ENCODE measurements at places on chromosomes 6 and 20.

- no peak for DNase-seq
Observed at GRCh38 chr6:105001063-105001462, 44.2 kb downstream of the LIN28B start.

GRCh38 chr6:28953039-28953584, 29.3 kb upstream of the TRIM27 start:
- peak; percentile 59 for DNase-seq

GRCh38 chr6:43948527-43949485, 178.4 kb downstream of the MRPL14 start:
- no peak for DNase-seq

GRCh38 chr20:33645396-33645795, 16.7 kb upstream of the C20orf144 start:
- DNase-seq = no peak

DNA sequence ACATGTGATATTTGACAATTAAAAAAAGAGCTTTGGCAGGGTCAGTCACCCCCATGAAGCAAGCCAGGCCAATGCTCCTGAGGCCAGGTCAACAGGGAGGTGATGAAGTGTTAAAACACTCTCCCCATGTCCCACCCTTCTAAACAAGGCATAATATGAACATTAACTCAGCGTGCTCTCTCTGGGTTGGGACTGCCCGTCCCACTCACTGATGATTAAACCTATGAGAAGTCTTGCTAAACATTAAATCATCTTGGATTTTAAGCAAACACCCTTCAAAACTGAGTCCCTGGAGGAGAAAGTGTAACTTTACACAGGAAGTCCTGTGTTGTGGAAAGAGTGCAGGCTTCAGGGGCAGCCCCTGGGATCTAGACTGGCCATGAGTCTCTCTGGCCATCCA, 558.5 kb downstream of the CD83 start:
- no peak for DNase-seq

DNA sequence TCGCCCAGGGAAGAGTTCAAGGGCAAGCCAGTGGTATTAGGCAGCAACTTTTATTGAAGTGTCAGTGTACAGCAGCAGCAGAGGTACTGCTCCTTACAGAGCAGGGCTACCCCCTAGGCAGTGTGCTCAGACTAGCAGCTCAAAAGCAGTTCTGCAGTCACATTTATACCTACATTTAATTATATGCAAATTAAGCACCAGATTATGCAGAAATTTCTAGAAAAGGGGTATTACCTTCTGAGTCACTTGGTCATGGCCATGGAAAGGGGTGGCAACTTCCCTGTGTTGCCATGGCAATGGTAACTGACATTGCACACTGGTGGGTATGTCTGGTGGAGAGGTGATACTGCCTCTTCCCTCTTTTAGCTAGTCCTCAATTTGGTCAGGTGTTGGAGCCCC, 2.1 kb upstream of the ZKSCAN4 start:
- no peak for DNase-seq

Measured in mammary epithelial cell (primary cell).